Right renal cortex interstitium (tissue), 3 donors: ENCODE measurements at places on chromosomes 2 and 18. TPM values are rescaled to one million over a fixed set of nuclear protein-coding genes. Genes with fewer than 3 reads are reported as not detected.

Gene SPAG16
- 67.5 TPM for polyA plus RNA-seq

Gene MALL
- 14.2 TPM for polyA plus RNA-seq

Gene MERTK
- polyA plus RNA-seq = 21.2 TPM

DNA sequence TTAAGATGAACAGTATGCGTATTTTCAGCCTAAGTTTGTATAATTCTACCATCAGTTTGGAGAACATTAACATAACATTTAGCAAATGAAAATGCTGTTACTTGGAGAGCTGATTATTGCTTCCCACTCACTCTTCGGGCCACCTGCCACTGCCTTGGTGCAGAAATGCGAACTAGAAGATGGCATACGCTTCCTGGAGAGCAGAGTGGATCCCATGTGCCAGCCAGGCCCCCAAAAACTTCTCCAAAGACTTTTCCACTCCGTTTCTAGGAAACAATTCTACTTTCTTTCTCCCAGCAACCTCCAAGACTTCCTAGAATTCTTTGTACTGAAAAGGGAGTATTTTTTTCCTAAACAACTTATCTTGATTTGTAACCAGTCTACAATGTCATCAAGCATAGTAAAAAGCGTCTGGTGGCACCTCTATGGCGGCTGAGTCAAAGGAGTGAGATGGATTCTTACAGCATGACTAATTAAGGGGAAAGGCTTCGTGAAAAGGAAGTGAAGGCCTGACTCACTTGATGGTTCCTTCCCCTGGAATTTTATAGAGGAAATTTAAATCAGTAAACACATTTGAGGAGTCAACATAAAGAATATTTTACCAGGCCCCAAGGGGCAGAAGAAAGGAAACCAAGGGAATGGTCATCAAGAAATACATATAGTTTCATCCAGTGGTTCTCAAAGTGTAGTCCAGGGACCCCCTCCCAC, 36.6 kb downstream of the FEZ2 start:
- no peak for DNase-seq

DNA sequence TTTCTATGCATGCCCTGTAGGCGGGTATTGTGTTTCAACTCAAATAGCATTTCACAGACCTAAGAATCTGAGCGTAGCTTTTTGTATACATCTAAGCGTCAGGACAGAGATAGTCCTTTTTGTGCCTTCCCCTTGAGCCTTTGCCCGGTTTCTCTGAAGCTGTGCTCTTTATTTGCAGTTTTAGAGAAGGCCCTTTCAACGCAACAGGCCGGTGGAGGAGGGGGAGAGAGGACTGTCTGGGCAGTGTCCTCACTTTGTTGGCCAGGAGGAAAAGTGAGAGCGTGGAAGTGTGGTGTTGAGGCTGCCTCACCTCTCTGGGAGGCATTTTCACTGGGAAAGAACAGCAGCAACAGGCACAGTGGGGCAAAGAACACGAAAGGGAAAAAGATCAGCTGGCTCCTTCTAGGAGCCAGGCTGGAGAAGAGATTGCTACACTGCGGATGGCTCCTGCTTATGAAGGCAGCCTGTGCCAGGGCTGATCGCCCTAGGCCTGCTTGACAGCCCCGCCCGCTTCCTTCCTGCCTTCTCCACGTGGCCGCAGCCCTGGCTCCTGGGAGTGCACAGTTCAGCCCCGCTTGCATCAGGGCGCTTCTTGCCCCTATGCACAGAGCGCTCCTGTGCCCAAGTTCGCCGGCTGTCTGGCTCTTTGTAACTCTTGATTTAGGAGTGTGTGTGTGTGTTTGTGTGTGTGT, 195.6 kb upstream of the POU3F3 start:
- no peak for DNase-seq

DNA sequence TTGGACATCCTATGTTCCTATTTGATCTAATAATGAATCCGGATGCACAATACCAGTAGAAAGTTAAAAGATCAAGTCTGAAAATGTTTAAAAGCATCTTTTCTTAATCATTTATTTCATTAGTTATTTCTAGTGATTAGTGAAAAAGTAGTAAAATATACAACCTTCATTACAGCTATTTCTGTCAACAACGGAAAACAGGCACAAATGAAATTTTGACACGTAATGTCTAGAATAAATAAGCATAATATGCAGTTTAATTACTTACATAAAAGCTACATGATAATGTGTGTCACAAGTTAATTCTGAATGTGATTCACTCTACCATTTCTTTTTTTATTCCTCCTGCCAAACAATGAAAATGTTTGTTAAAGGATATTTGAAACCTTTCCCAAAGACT, 216.1 kb downstream of the MYCN start:
- DNase-seq = no peak

GRCh38 chr2:182950546-182950945, 84.1 kb upstream of the FRZB start:
- no peak for DNase-seq

GRCh38 chr2:145321344-145321743, 801.4 kb upstream of the ZEB2 start:
- DNase-seq = no peak

DNA sequence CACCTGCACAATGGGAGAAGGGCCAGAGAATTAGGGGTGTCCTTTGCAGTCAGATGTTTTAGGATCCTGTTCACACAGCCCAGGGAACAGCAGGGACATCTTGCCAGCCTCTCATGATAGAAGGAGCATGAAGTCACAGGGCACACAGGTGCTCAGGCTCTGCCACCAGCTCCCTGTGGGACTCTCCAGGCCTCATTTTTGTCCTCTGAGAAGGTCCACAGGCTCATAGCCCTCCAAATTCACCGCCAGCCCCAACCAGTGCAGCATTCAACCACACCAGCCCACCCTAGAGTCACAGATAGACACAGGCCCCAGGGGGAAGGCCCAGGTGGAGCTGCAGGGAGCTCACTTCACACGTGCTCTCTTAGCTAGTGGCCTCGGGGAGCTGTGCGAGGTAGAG, 391.7 kb downstream of the TNS1 start:
- no peak for DNase-seq
